ENCODE measurements at places on chromosomes 1 and 21. TPM values are rescaled to one million over a fixed set of nuclear protein-coding genes. Genes with fewer than 3 reads are reported as not detected.

Gene CHD1L
- total RNA-seq = 25.6 TPM

Gene MEX3A
- total RNA-seq = 0.88 TPM

DNA sequence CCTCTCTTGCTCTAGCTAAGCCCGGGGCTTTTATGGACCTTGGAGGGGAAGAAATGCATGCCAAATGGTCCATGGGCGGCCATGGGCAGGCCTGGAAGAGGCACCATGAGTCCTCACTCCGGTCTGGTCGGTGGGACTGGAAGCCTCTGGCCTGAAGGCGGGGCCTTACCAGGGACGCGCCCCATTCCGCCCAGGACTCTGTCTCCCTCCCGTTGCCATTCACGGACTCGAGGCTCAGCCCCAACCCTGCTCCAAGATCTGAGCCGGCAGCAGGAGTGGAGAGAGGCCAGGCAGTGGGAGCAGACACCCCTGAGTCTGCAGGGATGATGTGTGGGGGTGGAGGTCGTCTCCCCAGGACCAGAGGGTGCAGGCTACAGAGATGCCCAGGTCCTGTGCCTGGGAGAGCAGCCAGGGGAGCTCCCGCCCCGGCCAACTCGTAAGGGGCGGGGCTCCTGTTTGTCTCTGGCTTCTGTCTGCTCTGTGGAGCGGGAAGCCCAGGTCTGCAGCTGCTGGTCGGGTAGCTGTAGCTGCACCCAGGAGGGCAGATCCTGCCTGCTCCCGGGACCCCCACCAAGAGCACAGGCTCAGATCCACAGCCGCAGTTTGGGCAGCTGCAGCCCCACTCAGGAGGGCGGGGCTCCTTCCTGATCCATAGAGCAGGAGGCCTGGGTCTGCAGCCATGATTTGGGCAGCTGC is 8.3 kb upstream of the KANK4 start:
- peak; percentile 13 for DNase-seq

GRCh38 chr1:98005326-98006010 is 84.6 kb upstream of the DPYD start:
- DNase-seq = no peak

GRCh38 chr1:212561501-212561931 is 47.0 kb upstream of the ATF3 start:
- DNase-seq = peak; percentile 93

Gene TTC39A
- 0.88 TPM for total RNA-seq

Measured in osteoblast (primary cell).